Stimulated activated CD8-positive, alpha-beta memory T cell treated with anti-CD3 and anti-CD28 coated beads, Interleukin-7, amount 100 ng/mL, for 24 hours (primary cell): ENCODE measurements at places on chromosomes 3 and 15.

DNA sequence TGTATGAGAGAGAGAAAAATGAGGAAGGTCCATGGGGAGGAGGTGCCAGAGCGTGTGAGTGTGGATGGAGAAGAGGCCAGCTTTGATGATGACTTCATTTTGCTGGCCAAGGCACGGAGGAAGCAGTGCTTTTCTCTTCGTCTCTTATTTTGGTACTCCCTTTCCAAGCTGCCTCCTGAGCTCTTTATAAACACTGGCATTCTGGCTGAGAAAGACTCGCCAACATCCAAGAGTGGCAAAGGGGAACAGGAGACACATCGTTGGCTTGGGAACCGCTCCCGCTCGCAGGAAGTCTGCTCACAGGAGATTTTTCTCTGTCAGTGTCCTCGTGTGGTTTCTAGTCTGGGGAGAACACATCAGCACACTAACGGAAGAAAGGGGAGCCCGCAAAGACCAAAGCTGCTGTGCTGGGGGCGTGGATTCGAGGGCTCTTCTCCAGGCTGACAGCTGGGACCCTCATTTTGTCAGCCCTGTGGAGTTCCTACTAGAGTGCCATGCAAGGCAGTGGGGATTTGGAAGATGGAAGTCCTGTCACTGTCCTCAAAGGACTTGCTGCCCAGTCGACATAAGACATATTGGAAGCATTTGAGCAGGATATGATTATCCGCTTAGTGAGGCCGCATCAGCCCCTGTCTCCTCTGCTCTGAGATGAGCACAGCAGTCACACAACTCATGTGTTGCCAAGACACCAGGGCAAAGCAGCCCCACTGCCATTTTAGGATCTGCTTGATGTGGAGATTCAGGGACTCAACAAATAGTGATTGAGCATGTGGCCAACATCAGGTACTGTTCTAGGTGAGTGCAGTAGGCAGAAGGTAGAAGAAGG lies 8.0 kb upstream of the SEMA4B start:
- DNase-seq, result no peak

- DNase-seq, result no peak
Measured at GRCh38 chr3:28860307-28860706, 420.6 kb upstream of the RBMS3 start.

GRCh38 chr15:70584838-70585706 lies 178.3 kb downstream of the UACA start:
- DNase-seq, result peak; percentile 16

DNA sequence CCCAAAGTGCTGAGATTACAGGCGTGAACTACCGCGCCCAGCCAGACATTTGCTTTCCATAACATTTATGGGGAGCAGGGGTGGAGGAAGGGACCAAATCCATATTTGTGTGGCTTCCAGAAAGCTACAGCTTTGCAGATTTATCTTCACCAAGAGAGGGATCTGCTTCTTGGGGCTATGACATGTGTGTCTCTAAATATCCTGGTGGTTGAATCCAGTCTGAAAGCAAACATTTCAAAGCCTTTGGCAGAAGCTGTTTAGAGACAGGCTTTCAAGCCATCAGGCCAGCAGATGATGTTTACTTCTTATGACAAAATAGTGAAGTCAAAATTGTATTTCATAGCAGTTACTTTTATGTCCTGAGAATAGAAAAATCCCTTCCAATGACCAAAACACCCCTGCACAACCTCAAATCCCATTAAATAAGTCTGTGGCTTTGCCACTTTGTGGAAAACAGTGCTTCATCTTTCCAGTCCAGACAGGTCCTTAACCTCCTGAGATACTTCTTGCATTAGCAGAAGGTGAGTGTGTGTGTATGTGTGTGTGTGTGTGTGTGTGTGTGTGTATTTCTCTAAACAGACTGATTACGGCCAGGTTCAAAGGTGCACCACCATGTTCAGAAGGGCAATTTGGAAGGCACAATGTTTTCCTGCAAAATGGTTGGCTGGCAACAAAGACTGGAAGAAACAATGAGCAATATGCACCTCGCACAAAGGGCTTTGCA lies 191.4 kb upstream of the LRIG1 start:
- no peak for DNase-seq

- no peak for DNase-seq
Measured at GRCh38 chr3:57622362-57622761, 25.2 kb upstream of the ARF4 start.
